ENCODE measurements at places on chromosomes 12 and 14.

- no peak for DNase-seq
Measured at GRCh38 chr14:103071544-103072251, 12.3 kb upstream of the LBHD2 start.

DNA sequence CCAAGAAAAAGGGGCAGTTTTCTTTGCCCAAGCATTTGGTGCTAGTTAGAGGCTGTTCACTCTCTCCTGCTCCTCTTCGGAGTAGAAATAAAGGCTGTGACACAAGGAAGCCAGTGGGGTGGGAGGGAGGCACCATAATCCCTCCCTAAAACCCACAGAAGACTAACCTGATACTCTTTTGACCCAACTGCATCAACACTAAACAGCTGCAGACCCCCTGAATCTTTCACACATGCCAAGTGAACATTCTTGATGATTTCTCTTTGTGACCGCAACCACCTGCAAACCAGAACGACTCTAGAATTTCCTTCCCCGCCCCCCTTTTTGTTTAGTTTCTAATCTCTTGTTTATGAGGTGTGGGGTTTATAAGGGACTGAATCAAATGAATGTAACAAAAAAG lies 175.8 kb upstream of the BCL2L14 start:
- DNase-seq: no peak

DNA sequence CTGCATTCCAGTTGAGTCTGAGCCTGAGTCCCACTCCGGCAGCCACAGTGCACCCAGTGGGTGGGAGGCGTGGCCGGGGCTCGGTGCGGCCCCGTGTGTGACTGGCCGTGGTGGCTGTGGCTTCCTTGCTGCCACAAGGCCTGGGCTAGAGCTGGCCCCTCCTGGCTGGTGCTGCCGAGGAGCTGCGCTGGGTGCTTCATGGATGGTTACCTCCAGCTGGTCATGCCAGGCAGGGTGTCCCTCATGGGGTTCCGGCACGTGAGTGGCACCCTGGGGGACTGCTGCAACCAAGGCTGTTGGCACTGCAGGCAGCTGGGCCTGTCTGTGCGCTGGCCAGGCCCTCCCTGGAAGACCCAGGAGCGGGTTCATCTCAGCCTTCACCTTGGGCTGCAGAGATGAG lies 62.7 kb downstream of the KIF26A start:
- DNase-seq: no peak

- no peak for DNase-seq
Measured at GRCh38 chr14:95272057-95272456, 47.7 kb downstream of the CLMN start.

DNA sequence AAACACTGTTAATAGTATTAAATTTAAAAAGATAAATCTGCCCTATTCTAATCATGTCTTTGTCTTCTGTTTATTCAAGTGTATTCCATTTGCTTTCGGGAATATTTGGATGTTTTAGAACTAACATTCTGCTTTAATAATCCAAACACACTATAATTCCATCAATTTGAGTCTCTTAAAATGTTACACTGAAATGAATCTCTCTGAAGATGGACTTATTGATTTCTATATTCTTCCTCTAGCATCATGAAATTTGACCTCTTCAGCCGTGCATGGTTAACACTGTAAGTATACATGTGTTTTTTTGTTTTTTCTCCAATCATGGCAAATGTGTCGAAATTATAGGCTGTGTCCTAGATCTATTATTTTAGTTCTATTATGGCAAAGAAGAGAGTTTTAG lies 339.2 kb downstream of the ACSS3 start:
- DNase-seq: no peak

DNA sequence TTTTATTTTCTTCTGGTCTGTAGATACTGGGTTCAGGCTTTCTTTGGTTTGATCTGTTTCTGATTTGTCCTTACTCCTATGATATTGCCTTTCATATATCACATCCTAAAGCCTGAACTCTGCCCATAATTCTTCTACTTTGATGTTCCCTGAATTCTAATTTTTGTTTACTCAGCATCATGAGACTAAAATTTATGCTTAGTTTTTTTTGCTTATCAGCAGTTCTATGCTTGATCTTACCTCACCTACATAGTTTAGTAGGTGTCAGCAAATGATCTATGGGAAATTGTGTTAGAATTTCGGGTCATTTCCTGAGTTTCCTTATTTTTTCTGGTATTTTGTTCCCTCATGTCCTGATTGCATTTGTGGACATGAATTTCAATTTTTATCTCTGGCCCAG lies 94.2 kb downstream of the TMEM117 start:
- no peak for DNase-seq

DNA sequence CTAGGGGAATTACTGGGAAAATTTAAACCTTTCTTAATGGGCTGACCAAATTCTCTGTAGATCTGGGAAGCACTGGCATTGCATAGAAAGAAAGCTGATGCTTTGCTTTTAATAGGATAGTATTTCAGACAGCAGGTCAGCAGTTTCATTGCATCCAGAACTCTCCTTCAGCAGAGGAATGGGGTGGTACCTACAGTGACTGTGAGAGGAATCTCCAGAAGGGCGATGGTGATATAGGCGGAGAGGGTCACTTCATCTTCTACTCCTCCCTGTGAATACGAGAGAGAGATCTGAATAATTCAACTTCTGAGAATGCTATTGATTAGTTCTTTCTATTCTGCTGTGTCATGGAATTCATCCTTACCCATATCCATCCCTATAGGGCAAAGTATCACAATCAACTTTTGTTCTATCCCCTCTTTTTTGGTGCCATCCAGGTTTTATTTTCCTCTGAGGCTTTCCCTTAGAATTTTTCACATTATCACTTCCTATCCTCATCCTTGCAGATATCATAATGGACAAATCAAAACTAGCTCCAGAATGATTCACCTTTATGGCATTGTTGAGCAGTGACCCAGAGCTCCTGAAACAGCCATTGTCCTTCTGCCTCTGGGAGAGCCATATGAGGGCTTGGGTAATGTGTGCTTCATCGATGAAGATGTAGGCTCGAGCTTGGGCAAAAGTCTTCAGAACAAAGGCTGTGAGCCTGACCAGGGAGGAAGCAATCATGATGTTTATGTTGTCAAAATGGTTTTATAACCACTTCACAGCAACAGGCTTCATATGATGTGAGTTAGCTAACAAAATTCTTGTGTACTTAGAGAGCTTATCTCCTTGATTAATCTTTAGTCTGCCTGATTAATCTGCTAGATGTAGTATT lies 38.3 kb downstream of the A2M start:
- DNase-seq: no peak

DNA sequence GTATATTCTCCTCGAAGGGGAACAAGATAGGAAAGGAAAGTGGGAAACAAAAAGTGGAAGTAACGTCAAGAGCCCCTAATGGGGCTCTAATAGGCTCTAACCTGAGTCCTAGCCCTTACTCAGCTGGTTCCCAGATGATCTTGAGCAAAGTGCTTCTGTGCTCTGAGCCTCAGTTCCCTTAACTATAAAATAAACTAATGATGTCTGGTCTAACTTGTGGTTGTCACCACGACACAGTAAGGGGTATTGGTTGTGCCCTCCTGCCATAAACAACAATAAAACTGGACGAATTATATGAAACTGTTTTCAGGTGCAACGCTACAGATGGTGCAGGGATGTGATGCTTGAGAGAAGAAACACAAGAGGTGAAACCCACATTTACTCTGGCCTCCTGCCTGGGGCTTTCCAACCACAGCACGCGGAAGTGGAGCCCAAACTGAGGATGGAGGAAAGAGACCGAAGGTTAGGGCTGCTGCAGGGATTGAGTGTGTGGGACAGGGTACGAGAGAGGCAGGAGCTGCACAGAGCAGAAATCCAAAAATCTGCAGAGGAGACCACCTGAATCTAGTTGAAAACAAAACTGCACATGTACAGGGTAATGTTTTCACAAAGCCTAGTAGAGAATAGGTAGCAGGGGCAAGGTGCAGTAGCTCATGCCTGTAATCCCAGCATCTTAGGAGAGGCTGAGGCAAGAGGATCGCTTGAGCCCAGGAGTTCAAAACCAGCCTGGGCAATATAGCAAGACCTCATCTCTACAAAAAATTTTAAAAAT lies 45.6 kb upstream of the BCL2L14 start:
- no peak for DNase-seq

- DNase-seq: no peak
Measured at GRCh38 chr12:122080149-122081082, 1.9 kb downstream of the MLXIP start.

DNA sequence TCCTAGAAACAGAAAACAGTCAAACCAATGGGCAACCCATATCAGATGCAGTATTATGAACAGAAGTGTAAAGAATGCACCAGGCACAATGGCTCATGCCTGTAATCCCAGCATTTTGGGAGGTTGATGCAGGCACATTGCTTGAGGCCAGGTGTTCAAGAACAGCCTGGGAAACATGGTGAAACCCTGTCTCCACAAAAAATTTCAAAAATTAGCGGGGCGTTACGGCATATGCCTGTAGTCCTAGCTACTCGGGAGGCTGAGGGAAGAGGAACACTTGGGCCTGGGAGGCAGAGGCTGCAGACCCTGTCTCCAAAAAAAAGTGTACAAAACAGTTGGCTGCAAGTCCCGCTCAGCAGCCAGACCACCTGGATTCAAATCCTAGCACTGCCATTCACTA lies 4.9 kb downstream of the PXN start:
- no peak for DNase-seq

- no peak for DNase-seq
Measured at GRCh38 chr14:32202491-32202997, 525 bp downstream of the RNU6-8 start.

DNA sequence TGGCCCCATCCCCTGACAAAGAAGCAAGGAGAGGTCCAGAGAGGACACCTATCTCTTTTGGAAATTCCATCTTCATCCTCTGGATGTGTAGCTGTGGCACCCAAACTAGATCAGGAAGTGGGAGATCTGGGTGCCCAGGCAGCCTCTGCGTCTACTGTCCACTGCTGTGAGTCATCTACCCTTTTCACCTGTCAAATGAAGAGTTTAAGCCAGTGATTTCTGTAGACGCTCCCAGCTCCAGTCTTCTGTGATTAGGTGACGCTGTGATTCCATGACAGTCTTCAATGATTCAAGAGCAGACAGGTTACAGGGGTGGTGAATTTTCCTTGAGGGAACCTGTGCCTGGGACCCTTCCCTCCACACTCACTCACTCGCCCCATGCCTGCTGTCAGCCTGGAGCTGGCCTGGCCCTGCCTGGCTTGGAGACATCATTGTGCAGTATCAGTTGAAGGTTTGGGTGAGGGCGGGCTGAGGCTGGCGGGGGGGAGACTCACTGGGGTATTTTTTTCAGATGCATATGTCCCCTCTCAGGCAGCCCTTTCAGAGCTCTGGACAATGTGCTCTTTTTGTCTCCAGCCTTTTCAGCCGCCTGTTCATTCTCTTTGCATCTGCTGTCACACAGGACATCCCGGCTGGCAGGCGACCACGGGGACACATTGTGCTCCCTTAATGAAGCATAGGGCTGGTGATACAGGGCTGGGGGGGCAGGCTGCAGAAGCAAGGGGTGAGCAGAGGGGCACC lies 56.8 kb upstream of the PARP11 start:
- DNase-seq: no peak

DNA sequence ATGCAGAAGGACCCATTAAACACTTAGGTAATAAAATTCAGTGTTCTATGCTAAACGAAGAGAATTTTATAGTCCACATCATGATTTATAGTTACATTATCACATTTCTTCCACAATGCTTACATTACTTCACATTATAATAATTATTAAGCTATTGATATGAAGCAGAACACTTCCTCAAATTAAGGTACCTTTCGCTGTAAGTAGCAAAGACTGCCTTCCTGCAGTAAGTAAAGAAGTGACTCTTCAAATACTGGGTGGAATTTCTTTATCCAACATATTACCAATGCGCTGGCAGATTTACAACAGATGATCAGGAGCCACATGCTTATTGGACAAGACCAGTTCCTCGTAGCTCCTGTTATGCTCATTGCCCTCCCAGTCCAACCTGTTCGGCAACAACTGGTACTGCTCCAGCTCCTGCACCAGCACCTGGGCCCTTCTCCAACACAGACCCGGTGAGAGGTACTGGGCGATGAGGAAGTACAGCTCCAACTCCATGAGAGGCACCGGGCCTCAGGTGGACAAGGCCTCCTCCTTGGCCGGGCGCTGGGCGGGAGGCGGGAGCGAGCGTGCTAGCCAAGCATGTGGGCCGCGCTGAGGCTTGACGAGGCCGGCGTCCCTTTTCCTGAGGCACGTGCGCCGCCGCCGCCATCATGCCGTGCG lies 210.7 kb upstream of the ATP2B1 start:
- no peak for DNase-seq
